CD8-positive, alpha-beta memory T cell (primary cell): ENCODE measurements at places on chromosomes 1 and 21.

DNA sequence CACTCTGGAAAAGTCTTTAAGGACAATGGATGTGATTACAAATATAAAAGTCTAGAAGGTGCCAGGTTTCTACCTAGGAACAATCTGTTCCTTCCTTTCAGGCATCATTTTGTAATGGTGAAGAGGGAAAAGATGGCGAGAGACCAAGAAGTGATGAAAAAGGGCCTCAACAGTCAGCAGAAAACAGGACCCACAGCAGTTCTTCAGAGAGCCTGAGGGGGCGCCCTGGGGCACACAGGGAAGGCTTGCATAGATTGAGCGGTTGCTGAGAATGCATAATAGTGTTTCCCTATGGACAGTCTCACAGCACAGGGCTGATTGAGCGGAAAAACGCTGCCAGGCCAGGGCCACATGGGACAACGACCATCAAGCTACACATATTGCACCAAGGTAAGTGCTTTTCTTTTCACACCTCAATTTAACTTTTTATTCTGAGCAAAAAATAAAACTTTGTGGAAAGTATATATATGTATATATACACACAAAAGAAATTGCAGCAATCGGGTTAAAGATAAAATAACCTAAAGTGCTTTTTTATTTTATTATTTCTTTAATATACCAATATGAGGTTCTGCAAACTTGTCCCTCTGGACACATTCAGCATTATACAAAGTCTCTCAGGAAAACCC, 3.1 kb upstream of the YRDC start:
- no peak overlapping the region for H3K4me3 ChIP-seq
- peaks cover 20% of the 10 kb centered on the region for H3K4me1 ChIP-seq
- H3K36me3 ChIP-seq = peaks cover 6% of the 10 kb centered on the region
- peak; percentile 56 for DNase-seq

DNA sequence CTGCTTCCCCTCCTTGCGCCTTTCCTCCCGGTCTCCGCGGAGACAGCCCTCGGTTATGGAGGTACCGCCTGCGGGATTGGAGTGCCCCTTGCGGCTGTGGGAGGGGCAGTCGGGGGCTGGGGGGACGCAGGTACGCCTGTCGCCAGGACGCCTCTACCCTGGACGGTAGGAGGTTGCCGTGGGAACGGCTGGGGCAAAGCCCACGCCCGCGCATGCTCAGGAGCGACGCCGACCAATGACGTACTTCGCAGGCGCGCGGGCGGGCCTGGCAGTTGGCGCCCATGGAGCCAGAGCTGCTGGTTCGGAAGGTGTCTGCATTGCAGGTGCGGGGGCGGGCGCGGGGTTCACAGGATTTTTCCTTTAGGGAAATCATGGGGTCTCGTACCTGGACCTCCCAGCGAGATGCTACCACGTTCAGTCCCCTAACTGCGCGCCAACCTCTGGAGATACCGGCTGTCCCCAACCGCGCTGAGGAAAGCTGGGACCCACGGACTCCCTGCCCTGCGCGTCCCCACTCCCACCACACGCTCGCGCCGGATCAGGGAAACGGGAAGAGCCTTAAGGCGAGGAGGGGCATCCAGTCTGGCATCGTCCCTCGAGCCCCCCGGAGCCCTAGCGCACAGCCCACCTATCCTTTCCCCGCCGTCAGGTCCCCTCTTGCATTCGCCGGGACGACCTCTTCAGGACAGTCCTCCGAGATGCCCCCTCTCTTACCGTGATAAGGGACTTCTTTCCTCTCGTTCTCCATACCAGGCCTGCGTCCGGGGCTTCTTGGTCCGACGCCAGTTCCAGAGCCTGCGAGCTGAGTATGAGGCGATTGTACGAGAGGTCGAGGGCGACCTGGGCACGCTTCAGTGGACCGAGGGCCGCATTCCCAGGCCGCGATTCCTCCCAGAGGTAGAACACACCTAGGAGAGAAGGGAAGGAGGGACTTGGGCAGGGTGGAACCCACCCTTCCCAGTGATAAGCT, at the start of gene IQCC:
Gene IQCC, plus strand, starts transcription at position 271 of the 970 bp plus-strand sequence. Its CDS starts 11 bp downstream, at position 282.
- no peaks in the 10 kb centered on the region for H3K36me3 ChIP-seq
- H3K27me3 ChIP-seq = no peaks in the 10 kb centered on the region
- H3K4me1 ChIP-seq = peaks cover 29% of the 10 kb centered on the region
- peak; percentile 84 for DNase-seq
- peak within 1 kb of the TSS; percentile 86 for H3K4me3 ChIP-seq
- H3K27ac ChIP-seq = peak within 1 kb of the TSS; percentile 76

DNA sequence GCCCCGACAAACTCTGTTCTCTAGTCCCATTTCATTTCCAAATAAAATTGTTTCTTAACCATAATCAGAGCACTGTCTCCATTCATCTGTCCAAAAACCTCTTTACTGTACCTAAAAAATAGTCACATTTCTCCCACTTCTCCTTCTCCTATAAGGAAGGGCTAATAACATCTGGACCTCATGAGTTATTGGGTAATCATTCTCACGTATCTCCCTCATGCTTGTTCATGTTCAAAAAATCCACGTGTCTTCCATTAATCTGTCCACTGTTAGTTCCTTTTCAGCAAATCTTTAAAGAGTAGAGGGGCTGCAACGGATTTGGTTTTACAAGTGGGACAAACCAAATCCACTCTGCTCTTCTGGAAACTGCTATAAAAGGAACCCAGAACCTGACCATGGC, 1418.8 kb downstream of the MRPL39 start:
- H3K27me3 ChIP-seq = no peaks in the 10 kb centered on the region
- H3K27ac ChIP-seq = no peak overlapping the region
- no peaks in the 10 kb centered on the region for H3K4me1 ChIP-seq
- H3K4me3 ChIP-seq = no peak overlapping the region
- DNase-seq = no peak

GRCh38 chr1:89826594-89826993, 5.8 kb downstream of the LRRC8D start:
- H3K36me3 ChIP-seq = no peaks in the 10 kb centered on the region
- H3K27me3 ChIP-seq = no peaks in the 10 kb centered on the region
- DNase-seq = no peak
- H3K27ac ChIP-seq = no peak overlapping the region

- DNase-seq = no peak
- no peaks in the 10 kb centered on the region for H3K4me1 ChIP-seq
- no peak overlapping the region for H3K4me3 ChIP-seq
- H3K27ac ChIP-seq = no peak overlapping the region
- H3K27me3 ChIP-seq = no peaks in the 10 kb centered on the region
Measured at GRCh38 chr1:222181191-222181590, 366.7 kb downstream of the HHIPL2 start.

- H3K27ac ChIP-seq = no peak overlapping the region
- no peak for DNase-seq
- no peaks in the 10 kb centered on the region for H3K36me3 ChIP-seq
- H3K4me3 ChIP-seq = no peak overlapping the region
Measured at GRCh38 chr1:186152620-186153239, 222.3 kb downstream of the TPR start.

DNA sequence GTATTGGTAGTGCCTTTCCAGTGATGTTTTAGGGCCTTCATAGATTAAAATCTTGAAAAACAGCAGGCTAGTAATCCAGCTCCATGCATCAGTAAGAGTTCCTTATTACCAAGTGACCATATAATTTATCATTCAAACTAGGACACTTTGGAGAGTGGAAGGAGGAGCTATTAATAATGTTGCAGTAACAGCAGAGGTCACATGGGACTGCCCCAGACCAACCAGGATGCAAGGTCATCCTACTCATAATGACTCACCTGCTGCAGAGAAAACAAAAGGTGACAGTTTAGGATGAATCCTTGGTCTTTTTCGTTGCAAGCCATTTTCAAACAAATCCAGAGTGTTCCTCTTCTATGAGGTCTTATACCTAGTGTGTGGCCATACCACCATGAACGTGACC, 187.4 kb downstream of the NUF2 start:
- DNase-seq = no peak
- H3K4me1 ChIP-seq = no peaks in the 10 kb centered on the region
- H3K27ac ChIP-seq = no peak overlapping the region
- H3K27me3 ChIP-seq = no peaks in the 10 kb centered on the region
- no peaks in the 10 kb centered on the region for H3K36me3 ChIP-seq
- no peak overlapping the region for H3K4me3 ChIP-seq

DNA sequence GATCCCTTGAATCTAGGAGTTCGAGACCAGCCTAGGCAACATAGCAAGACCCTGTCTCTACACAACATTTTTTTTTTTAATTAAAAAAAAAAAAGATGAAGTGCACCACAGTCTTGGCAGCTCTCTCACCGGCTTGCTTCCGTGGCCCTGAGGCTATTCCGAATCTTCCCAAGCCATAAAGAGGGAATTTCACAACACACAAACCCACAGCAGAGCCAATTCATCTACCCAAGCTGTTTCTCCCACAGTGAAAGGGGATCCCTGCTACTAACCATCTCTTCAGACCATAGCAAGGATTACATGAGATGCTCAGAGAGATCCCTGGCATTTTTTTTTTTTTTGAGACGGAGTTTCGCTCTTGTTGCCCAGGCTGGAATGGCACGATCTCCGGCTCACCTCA, 8.3 kb upstream of the CHD5 start:
- no peak overlapping the region for H3K4me3 ChIP-seq
- H3K4me1 ChIP-seq = no peaks in the 10 kb centered on the region
- H3K36me3 ChIP-seq = peaks cover 45% of the 10 kb centered on the region
- no peak for DNase-seq

DNA sequence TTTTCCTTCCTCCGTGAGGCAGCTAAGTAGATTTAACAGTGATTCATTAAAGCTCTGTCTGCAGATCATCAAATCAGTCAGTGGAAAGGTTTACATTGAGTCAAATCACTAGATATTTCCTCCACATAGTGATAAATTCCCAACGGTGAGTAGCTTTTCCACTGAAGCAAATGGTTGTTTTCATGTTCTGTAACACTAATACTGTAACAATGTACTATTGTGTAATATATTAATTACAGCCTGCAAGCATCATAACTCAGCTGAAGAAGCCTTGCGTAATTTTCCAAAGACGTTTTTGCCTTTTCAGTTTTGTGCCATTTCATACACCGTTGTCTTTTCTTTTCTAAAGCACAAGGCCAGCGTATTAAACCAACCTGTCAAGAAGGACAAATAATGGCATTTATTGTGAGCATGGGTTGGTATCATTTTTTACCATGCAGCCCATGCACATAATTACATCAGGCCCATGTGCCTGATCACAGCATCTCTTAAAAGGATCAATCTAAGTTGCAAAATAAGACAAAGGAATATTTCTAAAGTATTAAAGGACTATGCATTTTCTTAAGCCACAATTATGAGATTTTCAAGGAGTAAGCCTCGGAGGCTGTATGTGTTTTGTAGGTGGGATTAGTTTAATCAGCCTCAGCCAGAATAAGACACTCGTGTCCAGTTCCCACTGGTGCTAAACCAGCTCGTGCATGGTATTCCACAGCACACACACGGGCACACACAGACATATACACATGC, 16.7 kb upstream of the PDE9A start:
- no peak overlapping the region for H3K4me3 ChIP-seq
- peaks cover 6% of the 10 kb centered on the region for H3K27me3 ChIP-seq
- DNase-seq = no peak
- no peaks in the 10 kb centered on the region for H3K36me3 ChIP-seq
- no peak overlapping the region for H3K27ac ChIP-seq

DNA sequence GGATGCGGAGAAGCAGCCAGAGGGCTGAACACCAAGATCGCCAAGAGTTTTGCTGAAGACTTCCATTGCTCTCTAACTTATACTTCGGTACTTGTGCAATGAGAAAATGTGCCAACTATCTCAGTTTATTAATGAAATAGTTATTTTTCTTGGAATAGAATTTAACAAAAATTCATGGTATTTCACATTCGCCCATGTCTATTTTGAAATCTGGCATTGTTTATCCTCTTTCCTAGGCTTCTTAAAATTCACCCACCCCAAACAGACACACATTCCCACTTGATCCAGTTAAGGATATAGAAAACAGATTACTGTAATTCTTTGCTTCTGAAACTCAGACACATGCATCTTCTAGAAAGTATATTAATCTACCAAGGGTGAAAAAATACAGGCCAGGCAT, 56.3 kb upstream of the ADAMTS5 start:
- no peaks in the 10 kb centered on the region for H3K36me3 ChIP-seq
- no peak overlapping the region for H3K4me3 ChIP-seq
- H3K27me3 ChIP-seq = no peaks in the 10 kb centered on the region
- DNase-seq = no peak
- H3K4me1 ChIP-seq = no peaks in the 10 kb centered on the region

DNA sequence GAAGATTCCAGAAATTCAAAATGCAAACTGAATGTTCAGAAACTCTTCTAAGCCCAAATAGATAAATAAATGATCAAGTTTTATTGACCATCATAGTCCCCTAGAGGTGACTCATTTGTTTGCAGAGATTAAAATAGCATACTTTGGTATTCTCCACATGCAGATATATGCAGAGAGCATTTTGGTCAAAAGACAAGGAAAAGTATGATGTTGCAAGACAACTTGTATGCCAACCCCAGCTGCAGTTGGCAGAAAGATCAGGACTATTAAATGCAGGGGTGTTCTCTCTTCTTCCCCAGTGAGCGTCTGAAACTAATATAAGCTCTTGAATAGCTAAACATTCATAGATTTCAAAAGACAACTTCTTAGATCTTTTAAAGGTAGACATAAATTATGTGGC, 404.9 kb downstream of the LTN1 start:
- H3K4me3 ChIP-seq = no peak overlapping the region
- DNase-seq = no peak
- H3K36me3 ChIP-seq = no peaks in the 10 kb centered on the region
- no peaks in the 10 kb centered on the region for H3K4me1 ChIP-seq

GRCh38 chr1:37905727-37906126, 41.1 kb downstream of the INPP5B start:
- no peak overlapping the region for H3K4me3 ChIP-seq
- H3K27me3 ChIP-seq = no peaks in the 10 kb centered on the region
- H3K27ac ChIP-seq = no peak overlapping the region
- H3K36me3 ChIP-seq = peaks cover 5% of the 10 kb centered on the region
- H3K4me1 ChIP-seq = no peaks in the 10 kb centered on the region
- DNase-seq = no peak
